Stimulated activated CD4-positive, alpha-beta T cell treated with anti-CD3 and anti-CD28 coated beads, TNF-alpha, amount 100 ng/mL, for 24 hours (primary cell): ENCODE measurements at places on chromosomes 2 and 18.

- DNase-seq, result no peak
Measured at GRCh38 chr2:56705713-56706112, 521.9 kb downstream of the CCDC85A start.

- DNase-seq, result peak; percentile 67
Measured at GRCh38 chr2:95115418-95115817, 6.2 kb downstream of the MRPS5 start.

DNA sequence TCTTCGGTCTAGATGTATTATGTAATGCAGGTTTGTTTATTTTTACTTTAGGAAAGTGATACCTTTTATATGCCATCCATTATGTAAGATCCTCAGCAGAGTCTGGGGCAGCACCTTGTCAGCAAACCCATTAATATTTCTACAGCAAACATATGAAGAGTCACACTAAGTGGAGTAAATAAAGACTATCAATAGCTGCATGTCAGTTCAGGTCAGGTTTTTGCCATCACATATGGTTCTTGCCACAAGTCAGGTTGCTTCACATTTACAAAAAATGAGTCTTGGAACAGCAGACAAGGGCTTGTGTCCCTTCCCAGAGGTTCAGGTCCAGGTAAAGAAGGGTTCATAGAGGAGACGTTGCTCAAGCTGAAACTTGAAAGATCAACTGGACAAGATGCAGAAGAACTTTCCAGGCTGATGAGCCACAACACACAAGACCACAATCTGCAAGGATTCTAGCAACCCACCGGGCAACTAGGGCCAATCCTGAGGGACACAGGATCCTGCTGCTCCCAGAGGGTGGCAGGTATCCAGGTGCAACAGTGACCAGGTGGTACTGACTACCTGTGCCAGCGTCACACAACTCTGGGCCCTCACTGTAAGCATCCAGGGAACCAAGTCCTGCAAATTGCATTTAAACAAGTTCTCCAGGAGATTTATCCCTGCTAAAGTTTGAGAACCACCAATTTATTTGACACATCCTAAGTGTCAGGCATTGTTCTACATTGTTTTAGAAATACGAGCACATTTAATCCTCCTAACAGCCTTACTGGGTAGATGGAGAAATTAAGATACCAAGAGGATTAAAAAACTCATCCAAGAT is 215.8 kb downstream of the ALPK2 start:
- DNase-seq, result no peak

DNA sequence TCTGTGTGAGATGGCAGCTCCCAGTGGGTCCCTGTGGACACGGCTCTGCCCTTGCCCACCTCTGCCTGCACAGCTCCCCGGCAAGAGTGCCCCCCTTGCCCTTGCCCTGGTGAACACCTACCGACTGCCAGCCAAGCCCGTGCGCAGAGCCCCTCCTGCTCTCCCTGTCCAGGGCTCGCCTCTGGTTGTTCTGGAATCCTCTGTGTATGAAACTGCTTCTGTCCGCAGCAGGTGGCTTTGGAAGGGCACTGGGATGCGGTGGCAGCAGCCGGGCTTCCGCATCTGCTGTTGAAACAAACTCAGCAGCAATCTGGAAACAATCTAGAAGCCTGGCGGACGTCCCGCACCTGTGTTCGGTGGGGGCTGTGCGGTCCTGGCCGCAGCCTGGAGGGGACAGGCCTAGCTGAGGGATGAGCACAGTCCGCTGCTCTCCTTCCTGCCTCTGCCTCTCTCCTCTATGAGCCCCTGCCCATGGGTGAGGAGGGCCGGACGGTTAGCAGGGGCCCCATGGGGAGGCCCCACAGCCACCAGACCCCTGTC is 34.0 kb upstream of the KLF11 start:
- no peak for DNase-seq

- DNase-seq, result no peak
Measured at GRCh38 chr2:131156452-131157149, 51.5 kb downstream of the PLEKHB2 start.

GRCh38 chr18:39215920-39216319 is 1650.3 kb upstream of the CELF4 start:
- DNase-seq, result no peak

DNA sequence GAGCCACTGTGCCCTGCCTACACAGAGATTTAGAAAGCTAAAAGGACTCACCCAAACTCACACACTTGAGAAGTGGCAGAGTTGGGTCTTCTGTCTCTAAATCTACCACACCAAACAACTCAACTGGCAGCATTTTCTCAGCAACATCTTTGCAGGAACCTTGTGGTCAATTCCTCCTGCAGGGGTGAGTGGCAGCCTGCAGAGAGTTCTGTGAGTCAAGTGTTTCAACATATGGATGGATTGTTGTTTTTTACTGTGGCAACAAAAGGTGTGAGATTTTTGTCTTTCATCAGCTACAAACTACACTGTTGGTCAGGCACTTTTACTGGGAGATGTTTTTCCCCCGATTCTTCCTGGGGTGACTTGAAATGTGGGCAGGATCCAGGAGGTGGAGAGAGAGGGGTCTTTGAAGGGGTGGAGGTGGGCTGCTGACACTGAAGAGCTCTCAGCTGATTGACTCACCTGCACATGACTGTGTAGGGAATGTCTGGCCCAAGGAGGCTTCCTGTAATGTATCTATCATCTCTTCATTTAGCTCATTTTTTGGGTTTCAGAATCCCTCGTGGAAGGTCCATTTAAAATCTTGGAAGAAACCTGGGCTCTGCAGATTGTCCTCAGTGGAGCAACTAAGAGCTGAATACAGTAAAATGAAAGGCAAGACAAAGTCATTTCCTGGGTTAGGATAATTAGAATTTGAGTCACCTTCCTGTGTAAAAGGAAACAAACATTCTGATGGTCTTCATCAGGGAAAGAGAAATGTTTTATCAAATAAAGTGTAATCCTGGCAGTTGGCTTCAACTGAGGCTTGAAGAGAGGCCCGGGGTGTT is 98.6 kb downstream of the MSH2 start:
- DNase-seq, result no peak

- no peak for DNase-seq
Measured at GRCh38 chr2:1002350-1002749, 51.7 kb downstream of the SNTG2 start.

GRCh38 chr2:609449-609848 is 67.8 kb downstream of the TMEM18 start:
- no peak for DNase-seq

DNA sequence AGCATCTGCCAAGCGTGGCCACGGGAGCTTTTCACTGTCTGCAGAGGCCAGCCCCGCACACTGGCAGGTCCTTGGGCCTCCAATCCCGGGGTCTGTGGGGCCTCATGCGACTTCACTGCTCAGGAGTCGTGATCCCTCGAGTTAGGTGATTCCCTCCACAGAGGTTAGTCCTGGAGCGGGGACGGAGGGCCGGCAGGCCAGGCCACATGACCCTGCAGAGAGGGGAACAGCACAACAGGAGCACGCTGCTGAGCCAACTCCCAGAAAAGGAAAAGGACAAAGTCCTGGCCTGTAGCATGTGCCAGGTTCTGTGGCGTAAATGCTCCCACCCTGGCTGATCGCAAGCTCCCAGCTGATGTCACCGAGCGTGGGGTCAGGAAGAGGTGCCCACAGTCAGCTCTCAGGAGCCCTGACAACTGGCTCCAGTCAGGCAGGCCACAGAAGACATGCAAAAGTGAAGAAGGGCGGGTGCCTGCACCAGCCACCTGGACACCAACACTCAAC is 15.3 kb upstream of the PRLH start:
- DNase-seq, result no peak

DNA sequence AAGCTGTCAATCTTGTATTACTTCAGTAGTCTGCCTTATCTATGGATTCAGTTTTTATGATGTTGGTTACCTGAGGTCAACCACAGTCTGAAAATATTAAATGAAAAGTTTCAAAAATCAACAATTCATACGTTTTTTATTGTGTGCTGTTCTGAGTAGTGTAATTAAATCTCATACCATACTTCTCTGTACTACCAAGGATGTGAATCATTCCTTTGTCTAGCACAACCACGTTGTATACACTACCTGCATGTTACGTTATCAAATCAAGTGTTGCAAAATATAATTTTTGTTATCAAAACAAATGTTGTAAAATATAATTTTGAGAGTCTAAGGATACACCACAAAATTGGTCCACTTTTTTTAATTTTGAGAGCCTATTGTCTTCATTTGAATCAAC is 590.2 kb upstream of the SETBP1 start:
- DNase-seq, result no peak

DNA sequence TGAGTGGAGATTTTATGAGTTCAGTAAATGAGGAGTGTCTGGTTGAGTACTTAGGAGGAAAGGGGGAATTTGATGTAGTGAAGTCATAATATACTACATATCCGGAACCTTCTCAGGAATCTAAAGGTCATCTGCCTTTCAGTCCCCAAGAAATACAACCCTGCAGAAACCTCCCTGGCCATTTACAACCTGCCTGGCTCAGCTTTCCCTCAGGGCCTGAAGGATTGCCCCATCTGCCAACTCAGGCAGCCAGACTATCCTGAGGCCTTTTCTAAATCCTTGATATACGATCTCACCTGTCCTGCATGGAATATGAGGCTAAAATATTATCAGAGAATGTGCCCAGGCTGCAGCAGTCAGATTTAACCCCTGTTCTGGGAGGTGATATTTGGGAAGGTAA is 165.4 kb upstream of the SPOPL start:
- DNase-seq, result no peak

GRCh38 chr2:201116959-201117734 is 1.2 kb downstream of the CFLAR start:
- DNase-seq, result no peak

GRCh38 chr2:162328424-162329157 is 10.1 kb upstream of the IFIH1 start:
- DNase-seq, result no peak

- no peak for DNase-seq
Measured at GRCh38 chr2:176879426-176879995, 333.1 kb upstream of the HNRNPA3 start.

DNA sequence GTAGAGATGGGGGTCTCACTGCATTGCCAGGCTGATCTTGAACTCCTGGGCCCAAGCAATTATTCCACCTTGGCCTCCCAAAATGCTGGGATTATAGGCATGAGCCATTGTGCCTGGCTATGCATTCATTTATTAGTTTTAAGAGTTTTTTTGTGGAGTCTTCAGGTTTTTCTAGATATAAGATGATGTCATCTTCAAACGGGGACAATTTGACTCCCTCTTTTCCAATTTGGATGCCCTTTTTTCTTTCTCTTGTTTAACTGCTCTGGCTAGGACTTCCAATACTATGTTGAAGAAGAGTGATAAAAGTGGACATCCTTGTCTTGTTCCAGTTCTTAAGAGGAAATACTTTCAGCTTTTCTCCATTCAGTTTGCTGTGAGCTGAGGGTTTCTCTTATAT is 113.7 kb upstream of the PARD3B start:
- no peak for DNase-seq

DNA sequence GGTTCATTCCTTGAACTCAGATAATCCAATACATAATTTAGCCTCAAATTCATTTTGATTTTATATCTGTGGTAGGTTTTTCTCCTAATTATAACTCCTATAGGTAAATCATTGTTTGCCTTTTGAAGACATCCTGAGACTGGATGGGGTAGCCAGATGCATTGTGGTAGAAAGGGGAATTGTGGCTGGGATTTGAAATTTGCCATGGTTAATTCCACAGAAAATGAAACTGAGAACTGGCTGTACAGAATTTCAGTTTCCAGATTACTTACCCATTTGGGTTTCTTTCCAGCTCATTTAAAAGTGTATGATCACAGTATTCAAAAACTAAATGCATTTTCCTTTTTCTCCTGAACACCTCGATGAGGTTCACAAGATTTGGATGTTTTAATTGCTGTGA is 18.2 kb downstream of the CDKL4 start:
- no peak for DNase-seq

DNA sequence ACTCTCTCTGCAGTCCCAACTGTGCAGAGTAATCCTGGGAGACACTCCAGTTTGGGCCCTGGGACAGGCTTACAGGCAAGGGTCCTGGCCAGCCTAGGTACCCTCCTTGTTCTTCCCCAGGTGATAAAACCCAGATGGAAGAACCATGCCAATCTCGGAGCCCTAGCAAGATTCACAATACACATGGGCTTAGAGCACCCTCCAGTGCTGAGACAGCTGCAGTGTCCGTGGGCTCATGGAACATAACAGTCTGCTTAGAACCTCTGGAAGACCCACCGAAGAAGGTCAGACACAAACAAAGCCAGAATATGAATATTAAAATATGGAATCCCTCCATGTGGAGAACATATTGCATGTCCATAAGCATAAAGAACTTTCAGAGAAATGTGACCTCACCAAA is 568.1 kb downstream of the KCNJ3 start:
- DNase-seq, result no peak
